HCEC 1CT (cell line): ENCODE measurements at places on chromosomes 12 and 14.

DNA sequence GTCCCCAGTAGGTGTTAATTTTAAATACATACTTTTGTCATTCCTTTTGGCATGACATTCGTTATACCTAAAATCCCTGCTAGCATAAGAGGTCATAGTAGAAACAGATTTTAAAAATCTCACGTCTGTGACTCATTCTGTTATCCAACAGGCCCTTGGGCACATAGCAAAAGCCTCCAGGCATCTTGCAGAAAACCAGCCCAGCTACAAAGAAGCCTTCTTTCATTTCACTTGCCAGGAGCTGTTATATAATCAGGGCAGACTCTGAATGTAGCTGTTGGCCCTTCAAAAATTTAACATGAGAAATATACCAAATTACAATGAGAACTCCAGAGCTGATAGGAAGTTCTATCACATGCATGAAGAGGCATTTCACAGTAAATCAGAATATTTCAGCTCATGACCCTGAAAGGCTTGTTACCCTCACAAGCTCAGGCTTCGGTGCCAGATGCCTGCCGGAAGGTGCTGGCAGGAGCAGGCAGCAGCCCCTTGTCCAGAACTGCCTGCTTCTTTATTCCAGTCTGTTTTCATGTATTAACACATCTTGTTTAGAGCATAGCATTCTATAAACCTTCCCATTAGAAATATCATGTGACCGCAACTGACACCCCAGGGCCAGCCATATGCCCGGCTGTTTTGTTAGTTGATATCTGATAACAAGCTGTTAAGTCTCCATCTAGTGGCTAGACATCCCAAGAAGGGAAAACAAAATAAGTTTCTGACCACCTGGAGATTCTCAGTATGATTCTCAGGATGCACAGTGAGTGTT, 17.8 kb downstream of the E2F7 start:
- no peak for DNase-seq

- DNase-seq, result peak; percentile 52
Observed at GRCh38 chr12:45989721-45990467, 480 bp downstream of the SCAF11 start.

DNA sequence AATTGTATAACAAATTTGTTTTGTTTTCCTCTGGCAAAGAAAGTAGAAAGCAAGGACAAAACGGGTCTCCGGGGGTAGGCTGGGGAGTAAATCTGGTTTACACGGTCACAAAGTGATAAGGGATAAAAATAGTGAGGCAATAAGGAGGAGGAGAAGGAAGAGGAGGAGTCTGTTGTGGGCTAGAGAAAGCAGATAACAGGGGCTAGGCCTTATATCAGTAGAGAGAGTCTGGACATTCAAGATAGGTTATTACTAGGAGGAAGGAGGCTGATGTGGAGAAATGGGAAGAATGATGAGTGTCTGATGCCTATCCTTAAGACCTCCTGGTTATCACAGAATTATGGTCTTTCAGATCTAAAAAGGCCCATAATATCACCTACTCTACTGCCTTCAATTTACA, 83.2 kb upstream of the SSTR1 start:
- no peak for DNase-seq

GRCh38 chr12:121939186-121939585, 20.8 kb downstream of the CFAP251 start:
- no peak for DNase-seq

DNA sequence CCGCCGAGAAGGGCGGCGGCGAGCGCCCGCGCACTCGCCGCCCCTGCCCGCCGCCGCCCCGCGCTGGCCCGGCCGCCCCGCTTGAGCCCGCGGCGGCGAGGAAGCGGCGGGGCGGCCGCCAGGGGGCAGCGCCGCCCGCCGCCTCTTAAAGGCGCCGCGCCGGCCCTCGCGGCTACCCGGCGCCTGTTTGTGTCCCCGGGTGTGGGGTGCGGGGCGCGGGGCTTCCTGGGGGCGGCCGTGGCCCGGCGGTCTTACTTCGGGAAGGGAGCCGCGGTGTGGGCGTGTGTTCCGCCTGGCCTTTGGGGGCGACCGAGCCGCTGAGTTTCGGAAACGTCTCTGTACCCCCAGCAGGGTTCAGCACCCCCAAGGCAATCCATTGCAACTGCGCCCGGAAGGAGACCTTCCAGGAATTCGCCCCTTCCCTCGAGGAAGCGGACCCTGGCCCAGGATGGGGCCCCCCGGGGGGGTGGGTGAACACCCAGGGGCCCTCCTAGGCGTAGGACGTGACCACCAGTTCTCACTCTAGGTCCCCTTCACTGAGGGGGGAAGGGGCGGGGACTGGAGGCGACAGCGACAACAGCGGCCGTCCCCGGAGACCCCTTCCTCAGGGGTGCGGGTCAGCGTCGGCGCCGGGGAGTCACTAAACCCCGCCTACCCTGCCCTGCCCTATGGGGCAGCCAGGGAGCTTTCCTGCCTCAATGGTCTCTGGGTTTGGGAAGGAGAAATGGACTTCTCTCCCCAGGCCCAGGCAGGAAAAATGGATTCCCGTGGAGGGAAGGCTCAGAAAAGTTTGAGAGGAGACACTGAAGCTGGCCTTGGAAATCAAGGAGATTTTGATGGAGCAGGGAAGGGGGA, at the start of gene ITPK1:
Gene ITPK1 (minus strand): TSS at position 105 of the 855 bp plus-strand sequence. CDS start 762 bp downstream, outside the sequence.
- DNase-seq, result peak; percentile 64

GRCh38 chr14:91283666-91284065, 39.2 kb upstream of the GPR68 start:
- no peak for DNase-seq

DNA sequence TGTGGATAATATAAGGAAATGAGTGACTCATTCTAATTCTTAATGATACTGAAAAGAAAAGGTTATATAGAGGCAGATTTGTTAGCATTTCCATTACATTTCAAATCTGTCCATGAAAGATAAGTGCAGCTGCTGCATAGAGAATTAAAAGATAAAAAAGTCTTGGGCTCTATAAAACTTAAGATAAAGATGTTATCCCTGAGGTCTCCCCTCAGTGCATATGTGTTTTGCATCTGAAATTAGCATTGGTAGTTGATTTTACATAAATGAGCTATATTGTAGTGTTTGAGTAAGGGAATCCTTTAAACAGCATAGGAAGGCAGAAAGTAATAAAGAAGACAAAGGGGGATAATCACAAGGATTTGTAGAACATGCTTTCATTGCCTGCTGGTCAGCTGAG, 206.2 kb downstream of the FSCB start:
- DNase-seq, result no peak

DNA sequence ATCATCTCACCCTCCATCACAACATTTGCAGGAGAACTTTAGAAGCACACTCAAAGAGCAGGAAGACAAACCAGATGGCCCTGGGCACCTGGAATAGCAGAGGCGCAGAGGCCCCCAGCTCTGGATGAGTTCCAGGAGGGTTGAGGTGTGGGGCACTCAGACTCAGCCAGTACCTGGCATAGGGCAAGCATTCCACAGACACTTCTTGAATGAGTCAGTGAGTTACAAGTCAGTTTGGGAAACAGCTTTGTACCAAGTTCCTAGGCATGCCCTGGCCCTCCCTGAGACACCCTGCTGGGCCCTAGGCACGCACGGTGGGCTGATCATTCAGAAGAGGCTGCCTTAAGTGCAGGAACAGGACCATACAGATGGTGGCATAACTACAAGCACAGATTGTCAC, 54.3 kb downstream of the MAP3K9 start:
- no peak for DNase-seq

DNA sequence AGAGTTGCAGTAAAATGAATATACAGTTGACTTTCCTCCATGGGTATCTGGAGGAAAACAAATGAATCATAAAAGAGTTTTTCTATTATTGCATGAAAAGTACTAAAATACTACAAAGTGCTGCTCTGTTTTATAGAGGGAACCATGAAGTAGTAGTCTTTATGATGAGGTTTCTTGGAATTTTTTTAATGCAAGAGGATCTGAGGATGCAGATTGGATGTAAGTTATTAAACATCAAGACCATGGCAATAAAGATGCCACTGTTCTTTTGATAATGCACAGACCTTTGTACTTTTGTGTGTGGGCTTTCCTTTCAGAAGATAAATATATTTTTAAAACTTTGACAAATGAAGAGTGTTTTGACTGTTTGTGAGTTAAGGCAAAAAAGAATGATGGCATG, 87.5 kb downstream of the DACT1 start:
- DNase-seq, result no peak

- DNase-seq, result no peak
Observed at GRCh38 chr12:13311551-13311950, 115.0 kb downstream of the EMP1 start.

GRCh38 chr14:35331605-35332516, 39.7 kb downstream of the PSMA6 start:
- DNase-seq, result peak; percentile 47

DNA sequence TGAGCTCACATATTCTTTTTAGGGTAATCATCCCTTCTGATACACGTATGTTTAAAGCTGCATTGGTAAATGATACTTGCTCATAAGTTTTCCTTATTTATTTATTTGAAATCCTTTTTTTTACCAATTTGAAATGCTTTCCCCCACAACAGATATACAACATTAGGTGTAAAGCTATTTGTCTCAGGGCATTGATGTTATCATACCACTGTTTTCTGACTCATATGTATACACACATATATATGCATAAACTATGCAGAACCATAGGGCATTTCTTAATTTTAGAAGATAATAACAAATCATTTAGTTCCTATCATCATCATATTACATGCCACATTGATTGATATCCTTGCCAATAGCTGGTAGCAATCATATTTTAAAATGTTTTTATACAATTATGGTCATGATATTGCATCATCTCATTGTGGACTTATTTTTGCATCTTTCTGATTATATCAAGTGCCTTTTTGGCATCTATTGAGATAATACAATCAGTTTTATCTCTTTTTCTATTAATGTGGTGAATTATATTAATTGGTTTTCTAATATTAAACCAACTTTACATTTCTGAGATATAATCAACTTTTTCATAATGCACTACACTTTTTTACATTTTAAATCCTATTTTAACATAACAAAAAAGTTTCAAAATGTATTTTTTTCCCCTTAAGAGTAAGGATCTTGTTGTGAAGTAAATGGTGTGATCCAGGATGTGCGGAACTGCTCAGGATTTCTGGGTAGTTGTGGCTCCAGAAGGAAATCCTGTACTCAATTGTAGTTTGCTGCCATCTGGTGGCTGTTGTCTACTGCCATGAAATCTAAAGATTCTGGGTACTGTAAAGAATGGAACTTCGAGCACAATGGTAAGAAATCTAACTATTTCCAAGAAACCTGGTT, 16.7 kb downstream of the OR9K2 start:
- peak; percentile 30 for DNase-seq

GRCh38 chr14:94373708-94374107, 14.7 kb downstream of the SERPINA1 start:
- DNase-seq, result peak; percentile 96

- DNase-seq, result no peak
Observed at GRCh38 chr12:71763677-71764379, 9.2 kb downstream of the RAB21 start.
